Left ventricle myocardium superior (tissue), 1 donor: ENCODE measurements at places on chromosomes 12 and 14.

DNA sequence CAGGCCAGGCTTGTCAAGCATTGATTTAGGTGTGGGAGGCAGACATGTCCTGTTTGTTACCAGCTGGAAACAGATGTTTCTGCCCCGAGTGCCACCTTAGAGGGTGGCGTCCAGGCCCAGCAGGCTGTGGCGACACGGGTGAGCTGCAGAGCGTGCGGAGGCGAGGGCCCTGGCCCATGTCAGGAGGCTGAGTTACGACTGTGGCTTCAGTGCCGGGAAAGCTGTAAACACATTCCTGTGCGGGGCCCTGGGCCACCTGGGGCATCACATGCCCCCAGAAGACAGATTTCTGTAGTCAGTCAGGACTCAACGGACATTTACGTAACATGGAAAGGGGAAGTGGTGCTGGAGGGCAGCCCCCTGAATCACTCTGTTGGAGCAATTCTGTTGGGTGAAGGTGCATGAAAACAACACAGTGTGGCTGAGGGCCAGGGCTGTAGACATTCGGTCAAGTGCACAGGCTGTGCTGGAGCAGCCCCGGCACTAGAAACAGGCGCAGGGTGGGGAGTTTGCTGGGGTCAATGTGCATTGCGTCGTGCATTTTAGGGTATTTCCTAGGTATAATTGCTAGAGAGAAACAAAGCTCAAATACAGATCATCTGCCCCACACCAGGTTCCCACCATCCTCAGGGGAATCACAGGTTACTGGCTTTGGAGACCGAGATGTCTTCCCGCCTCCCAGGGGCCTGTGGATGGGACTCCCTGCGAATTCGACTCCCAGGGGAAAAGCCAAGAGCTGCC lies 291.8 kb downstream of the TMEM121 start:
- no peak for DNase-seq

DNA sequence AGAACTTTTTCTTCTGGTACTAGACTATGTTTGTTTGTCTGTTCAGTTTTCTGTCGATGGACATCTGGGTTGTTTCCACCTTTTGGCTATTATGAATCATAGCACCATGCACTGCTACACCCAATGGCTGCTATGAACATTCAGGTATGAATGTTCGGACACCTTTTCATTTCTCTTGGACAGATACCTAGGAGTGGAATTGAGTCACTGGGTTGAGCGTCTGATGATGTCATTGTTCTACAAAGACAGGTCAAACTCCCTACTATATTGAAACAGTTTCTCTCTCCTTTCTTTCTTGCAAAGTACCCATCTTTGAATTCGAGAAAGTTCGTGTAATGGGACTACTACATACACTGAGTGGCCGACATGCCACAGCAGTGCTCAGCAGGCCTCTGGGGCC lies 44.7 kb downstream of the KCTD10 start:
- DNase-seq, result no peak

DNA sequence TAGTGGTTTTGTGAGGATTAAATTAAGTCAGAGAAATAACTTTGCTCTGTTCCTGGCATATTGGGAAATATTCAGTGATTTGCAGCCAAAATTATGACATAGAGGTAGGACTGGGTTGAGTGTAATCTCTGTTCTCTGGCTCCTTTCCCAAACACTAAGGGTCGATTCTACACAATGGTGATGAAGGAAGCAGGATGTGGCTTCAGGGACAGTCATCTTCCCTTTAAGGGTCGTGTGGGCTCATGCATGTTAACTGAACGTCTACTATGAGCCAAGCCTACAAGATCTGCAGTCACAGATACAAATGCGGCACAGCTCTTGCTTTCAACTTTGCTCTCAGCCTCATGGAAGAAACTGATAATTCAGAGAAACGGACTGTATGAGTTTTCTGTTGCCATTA lies 381.6 kb downstream of the VRK1 start:
- DNase-seq, result no peak

DNA sequence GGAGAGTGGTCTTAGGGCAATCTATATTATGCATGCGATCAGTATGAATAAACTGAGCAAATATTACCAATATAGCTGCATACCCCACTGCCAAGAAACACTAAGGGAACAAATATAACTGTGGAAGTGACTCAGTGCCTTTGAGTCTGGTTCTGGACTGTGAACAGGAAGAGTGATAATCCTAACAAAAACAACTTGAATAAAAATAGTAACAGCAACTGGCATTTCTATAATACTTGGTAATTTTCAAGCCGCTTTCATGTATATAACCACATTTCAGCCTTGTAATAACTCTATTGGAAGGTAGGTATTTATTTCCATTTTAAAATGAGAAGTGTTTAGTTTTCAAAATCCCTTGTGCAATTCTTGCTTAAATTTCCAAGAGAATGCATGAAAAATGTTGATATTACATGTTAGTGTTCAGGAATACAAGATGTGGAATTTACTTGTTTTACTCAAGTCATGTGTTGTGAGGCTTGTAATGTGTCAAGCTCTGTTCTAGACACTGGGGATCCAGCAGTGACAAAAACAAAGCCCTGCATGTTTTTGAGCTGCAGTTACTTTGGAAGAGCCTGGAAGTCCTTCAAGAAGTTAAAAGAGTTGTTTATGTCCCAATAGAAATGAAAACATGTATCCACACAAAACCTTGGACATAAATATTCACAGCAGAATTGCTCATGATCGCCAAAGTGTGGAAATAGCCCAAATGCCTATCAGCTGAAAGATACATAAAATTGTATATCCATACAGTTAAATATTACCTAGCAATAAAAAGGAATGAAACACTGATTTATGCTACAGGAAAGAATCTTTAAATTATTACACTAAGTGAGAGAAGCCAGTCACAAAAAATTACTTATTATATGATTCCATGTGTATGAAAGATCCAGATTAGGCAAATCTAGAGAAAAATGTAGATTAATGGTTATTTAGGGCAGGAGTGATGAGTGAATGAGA lies 338.1 kb upstream of the TMEM132C start:
- no peak for DNase-seq

- DNase-seq, result no peak
Measured at GRCh38 chr14:77598366-77599070, 17.9 kb downstream of the SPTLC2 start.

- DNase-seq, result no peak
Measured at GRCh38 chr12:22766911-22767420, 142.0 kb downstream of the ETNK1 start.

GRCh38 chr14:69682621-69683263 lies 71.3 kb downstream of the SUSD6 start:
- DNase-seq, result no peak
